Mammary epithelial cell (primary cell): ENCODE measurements at places on chromosomes 11 and 22. TPM values are rescaled to one million over a fixed set of nuclear protein-coding genes. Genes with fewer than 3 reads are reported as not detected.

Gene XKR3
- polyA plus RNA-seq: not detected

Gene MUC5B
- polyA plus RNA-seq: not detected

Gene CCDC87
- 0.22 TPM for polyA plus RNA-seq

Gene PRG2
- not detected for polyA plus RNA-seq

Gene GLB1L2
- polyA plus RNA-seq: 4.8 TPM

GRCh38 chr11:64852804-64853509 is 8.5 kb upstream of the CDC42BPG start:
- no peak for DNase-seq

DNA sequence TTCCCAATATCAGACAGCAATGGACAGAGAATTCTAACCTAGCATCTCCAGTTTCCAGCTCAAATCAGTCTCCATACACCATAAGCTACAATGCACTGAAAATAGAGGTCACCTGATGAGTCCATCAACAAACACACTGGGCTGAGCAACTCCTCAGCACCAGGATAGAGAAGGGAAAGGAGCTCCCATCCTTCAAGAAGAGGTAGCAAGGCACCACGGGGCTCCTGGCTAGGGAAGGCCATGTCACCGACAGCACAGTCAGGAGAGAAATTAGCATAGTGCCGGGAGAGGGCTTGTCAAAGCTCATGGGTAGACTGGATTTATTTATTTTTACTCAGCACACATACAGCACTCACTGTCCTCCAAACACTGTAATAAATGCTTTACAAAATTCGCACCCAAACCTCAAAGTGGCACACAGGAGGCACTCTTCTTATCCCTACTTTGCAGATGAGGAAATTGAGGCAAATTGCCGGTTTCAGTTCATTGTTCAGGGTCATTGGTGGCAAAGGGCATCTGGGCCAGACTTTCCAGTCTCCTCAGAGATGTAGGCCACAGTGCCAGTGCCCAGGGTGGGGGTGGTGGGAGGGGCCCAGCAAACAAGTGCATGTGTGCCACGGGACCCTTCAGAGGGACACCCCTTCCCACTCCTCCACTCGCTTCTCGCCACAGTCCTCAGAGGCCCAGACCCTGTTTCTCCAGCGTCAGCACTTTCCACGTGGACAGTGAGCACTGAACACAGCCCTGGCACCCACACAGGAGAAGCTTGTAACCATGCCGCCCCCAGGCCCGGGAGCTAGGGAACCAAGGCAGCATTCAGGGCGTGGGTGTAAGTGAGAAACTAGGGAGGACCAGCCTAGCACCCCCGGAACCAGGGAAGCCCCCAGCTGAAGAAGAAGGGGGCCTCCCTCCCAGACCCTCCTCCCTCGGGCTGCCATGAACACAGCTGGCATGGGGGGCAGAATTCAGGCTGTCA is 1417.4 kb downstream of the TBC1D22A start:
- DNase-seq: no peak

DNA sequence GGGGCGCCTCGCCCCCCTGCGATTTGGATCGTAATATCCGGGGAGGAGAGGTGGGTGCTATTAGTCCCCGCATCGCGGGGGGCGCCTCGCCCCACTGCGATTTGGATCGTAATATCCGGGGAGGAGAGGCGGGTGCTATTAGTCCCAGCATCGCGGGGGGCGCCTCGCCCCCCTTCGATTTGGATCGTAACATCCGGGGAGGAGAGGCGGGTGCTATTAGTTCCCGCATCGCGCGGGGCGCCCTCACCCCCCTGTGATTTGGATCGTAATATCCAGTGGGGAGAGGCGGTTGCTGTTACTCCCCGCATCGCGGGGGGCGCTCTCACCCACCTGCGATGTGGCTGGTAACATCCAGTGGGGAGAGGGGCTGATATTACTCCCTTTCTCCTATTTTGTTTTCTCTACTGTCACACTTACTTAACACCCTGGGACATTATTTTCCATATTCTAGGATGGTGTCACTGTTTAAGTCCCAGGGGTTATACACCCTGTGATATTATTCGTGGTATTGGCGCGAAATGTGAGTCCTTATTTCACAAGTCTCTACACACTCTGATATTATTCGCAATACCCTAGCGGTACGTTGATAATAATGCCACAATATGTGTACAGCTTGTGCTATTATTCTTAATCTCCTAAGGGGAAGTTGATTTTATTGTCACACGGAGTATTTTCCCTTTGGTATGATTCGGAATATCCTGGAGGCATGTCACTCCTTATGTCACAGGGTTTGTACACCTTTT is 57.8 kb upstream of the ALDH3B2 start:
- DNase-seq: no peak

GRCh38 chr11:67273260-67273990 is 7.2 kb downstream of the GRK2 start:
- no peak for DNase-seq

DNA sequence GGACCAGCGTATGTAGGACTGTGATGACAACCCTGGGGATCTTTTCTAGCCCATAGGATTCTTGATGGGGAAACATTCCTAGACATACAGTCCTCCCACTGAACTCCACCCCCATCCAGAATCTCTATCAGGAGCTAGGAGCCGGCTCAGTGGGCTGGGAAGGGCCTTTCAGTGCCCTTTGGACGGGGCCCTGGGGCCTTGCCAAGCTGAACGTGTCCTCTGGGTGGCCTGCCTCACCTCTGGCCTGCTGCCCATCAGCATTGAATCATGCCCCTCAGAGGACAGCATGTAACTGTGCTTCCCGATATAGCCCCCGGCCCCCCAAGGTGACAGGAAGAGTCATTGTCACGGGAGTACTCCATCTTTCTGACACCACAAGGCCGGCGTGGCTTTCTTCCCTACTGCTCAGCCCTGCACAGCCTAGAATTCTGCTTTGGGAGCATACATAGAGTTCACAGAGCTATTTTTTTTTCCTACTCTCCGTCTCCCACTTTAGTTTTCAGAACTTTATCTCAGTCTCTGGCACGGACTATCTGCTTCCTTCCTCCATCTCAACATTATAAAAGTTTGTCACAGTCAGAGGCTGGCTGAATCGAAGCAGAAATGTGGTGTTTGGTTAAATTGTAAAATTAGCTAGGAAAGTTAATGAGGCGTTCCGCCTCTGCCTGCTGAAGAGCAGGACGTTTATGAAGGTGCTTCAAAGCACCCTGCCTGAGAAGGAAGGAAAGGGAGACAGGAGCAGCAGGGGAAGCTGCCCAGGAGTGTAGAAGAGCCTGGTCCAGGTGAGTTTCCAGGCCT is 111.9 kb downstream of the ZBTB16 start:
- no peak for DNase-seq

DNA sequence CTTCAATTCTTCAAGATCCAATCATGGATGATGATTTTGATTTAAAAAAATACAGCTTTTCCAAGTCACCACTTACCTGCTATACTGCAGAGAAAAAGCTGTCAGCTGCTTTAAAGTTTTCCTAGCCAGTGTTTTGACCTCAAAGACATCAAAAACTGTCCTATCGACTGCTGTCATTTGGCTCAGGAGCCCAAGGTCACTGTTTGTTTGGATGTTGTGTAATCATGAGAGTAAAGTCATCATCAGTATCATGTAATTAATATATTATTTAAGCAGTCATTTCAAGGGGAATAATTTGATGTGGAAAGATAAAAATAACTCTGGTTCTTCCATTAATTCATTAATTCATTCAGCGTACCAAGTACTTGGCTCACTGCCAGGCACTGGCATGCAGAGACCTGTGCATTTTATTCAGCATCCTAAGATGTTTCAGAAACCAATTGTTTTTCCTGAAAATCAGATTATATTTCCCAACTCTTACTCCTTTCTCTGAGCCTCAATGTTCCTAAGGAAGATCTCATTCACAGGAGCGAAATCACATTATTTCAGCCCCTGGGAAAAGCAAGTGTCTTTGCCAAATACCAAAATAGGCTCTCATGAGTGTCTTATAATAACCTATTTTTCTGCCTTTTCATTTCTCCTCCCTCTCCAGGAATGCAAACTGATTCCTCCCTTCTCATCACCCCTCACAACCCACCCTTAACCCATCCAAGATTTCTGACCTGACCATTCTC is 59.9 kb downstream of the SLC1A2 start:
- DNase-seq: no peak

DNA sequence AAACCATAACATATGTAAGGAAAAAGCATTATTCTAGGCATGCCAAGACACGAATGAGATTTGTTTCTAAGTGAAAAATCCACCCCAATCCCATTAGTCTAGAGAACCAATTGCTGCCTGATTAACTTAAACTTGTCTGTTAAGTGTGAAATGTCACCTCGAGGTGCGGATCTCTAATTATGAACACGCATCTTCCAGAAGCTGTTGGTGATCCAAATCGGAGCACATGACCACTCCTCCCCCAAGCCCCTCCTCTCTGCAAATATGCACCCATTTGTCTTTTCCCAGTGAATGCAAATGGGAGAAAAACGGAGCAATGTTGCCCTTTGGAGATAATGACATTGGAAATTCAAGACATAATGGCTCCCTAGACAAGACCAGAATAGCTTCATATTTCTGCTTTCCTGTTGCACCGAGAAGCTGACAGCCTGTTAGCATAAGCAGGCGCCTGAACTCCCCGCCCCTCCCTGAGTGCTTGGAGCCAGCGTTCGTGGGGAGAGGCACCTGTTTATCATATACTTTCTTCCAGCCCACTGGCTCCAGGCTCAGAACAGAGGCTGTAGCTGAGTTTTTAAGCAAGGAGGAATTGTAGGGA is 6.0 kb upstream of the FXYD6 start:
- DNase-seq: no peak

GRCh38 chr11:26323837-26324236 is 8.1 kb upstream of the ANO3 start:
- DNase-seq: no peak

DNA sequence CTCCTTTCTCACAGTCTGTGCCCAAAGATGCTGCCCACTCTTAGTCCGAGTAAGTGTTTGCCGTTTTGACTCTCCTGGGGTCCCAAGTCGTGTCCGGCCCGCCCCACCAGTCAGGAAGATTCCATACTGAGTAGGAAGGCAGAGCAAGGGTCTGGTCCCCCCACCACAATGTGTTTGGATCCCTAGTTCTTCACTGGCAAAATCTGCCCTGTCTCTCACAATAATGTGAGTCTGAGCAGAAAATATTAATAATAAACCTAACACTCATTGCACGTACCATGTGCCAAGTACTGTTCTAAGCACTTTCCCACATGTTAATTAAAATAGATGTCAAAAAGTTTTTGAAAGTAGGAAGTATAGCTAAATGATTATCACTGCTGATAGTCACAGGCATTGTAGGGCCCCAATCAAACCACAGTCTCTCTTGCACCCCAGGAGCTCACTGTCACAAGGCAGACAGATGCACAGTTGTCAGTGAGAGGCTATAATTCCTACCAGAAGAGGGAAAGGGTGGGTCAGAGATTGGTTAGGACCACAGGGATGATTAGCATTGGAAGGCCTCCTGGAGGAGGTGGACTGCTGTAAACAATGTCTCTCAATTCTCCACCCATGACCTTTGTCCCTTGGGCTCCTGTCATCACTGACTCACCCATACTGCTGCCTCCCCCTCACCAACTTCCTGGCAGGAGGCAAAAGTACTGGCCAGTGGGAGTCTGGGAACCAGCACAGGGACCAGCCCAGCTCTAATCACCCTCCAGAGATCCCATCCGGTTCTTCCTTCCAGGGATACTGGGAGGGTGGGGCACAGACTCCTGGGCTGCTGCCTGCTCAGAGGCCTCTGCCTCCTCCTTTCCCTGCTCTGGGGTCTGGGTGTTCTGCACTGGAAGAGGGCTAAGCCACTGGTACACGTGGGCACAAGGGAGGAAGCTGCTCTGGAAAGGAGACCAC is 1.0 kb upstream of the POLD4 start:
- DNase-seq: peak; percentile 93

GRCh38 chr22:28779833-28780232 is 7.3 kb downstream of the CCDC117 start:
- no peak for DNase-seq

DNA sequence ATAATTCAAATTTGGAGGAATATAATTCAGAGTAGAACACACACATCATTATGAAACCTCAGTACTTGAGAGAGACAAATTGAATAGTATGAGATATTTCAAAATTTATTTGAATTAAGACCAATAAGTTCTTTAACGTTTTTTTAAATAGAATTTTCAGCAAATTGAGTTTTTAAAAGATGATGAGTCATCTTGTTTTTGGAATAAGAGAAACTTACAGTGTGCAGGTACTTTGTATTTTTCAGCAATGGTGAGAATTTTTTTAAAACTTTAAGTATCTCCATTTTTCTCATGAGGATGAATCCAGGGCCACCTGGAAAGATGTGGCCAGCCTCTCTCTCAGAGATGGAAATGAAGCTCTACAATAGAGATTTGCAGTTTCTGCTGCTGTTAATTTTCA is 1015.0 kb upstream of the TENM4 start:
- no peak for DNase-seq

- DNase-seq: peak; percentile 20
Measured at GRCh38 chr11:118111019-118111743, 24.4 kb upstream of the SMIM35 start.

DNA sequence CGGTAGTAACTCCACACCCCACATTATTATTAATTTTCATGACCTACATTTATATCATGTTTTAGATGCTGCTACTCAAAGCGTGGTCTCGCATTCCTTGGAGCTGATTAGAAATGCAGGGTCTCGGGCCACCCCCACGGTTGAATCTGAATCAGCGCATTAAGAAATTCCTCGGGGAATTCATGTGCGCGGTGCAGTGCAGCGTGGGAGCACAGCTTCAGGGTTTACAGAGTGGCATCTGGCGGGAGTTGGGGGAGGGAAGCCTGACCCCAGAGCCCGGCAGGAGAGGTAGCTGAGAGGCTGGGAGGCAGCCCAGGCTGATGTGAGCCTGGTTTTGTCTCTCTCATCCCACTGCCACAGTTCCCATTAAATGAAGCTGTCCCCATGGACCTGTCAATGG is 48.1 kb upstream of the DAGLA start:
- no peak for DNase-seq

- peak; percentile 32 for DNase-seq
Measured at GRCh38 chr11:33089776-33090175, 50.4 kb downstream of the TCP11L1 start.

- no peak for DNase-seq
Measured at GRCh38 chr22:49305214-49305965, 522.3 kb downstream of the BRD1 start.

DNA sequence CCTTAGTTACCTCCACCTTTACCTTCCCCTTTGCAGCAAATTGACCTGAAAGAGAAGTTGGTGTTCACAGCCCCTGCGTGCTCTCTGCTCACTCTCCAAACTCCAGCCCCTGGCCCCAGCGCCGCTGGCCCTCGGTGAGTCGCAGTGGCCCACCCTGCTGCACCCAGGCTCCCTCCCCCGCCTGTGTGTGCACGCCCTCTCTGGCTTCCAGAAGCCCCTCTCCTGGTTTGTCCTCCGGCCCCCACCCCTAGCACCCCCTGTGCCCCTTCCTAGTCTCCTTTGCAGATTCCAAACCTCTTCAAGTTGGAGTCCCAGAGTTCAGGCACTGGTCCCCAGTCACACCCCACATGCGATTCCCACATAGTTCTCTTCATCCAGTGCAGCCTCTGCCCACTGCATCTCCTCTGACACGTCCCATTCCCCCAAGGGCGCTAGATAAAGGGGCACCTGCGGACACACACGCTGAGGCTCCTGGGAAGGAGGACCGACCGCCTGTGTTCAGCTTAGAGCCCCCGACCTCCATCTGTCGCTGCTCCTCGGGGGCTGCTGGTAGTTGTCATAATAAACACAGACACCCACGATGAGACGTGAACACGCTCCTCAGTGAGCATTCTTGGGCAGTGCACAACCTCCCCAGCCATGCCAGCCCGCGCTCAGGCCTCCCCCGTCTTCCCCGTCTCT is 1.5 kb upstream of the PHRF1 start:
- no peak for DNase-seq

- DNase-seq: peak; percentile 42
Measured at GRCh38 chr22:42294034-42294985, 23.9 kb upstream of the TCF20 start.

GRCh38 chr22:31925056-31925455 is 19.3 kb upstream of the YWHAH start:
- no peak for DNase-seq
